Renal cortex interstitium (tissue), 15 donors: ENCODE measurements at places on chromosomes 4 and X. TPM values are rescaled to one million over a fixed set of nuclear protein-coding genes. Genes with fewer than 3 reads are reported as not detected.

DNA sequence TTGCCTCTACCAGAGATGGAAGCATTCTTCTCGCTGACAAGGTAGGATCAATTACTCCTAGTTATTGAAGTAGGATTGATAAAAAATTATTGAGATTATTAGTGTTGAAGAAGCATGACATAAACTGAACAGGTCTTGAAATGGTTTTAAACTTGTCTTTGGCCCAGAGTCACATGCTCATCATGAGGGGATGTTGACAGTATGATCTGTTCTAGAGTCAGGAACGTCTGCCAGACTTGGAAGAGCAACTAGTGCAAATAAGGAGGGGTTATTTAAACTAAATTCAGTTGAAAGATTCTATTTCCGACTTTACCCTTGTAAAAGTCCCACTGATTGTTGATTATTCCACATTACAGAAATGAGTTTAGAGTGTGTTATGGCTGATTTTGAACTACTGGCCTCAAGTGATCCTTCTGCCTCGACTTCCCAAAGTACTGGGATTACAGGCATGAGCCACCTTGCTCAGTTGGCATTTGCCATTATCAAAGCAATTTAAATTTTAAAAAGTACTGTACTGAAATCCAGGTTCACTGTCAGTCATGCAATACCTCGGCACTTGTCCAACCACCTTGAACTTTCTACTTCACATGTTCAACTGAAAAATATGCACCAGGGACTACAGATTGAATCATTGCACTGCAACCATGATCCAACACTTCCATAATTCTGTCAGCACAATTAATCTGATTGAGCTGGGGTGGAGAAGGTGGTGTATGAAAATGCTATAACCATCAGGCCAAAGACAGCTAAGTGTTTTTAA, 19.7 kb downstream of the FABP2 start:
- no peak for DNase-seq

FOXR2 gene
- not detected for polyA plus RNA-seq

DNA sequence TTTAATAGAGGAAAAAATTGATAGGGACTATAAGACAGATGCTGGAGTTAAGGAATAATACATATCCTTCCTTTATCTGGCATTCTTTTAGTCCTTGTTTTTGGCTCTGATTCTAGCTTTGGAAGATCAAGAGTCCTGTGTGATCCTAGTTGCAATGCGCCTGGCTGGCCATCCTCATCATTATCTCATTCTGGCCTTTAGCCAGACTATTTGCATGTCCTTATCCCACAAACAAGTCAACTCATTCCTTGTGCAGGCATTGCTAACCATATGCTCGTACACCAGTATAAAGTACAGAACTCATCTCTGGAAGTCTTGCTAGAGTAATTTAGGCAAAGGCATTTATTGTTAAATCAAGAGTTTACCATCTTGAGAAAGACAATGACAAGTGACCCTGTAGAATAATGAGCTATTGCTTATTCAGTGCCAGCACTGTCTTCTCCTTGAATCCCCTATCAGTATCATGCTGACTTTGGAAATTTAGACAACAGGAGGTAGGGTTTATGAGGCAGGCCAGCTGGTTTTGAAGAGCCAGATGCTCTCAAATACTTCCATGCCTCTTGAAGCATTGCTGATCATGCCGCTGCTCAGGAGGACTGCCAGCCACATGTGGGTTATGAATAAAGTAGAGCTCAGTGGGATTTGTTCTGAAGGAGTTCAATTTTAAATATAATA, 1730.3 kb upstream of the TENM3 start:
- no peak for DNase-seq

DNA sequence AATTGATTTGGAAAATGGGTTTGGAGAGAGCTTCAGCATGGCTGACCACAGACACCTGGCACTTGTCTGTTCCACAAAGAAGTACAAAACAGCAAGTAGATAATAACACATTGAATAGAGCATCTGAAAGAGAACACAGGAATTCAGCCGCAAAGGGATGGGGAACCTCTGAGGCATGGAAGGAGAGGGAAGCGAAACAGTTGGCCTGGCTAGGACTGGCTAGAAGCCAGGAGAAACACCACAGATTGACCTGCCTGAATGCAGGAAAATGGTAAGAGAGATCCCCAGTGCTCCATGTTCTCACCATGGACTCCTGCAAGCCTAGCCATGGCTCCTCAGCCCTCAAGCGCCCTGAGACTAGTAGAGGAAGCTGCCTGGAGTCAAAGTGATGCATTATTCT, 169.7 kb upstream of the SH3RF1 start:
- DNase-seq, result no peak

ADGRL3 gene
- 28.9 TPM for polyA plus RNA-seq

GRCh38 chrX:36575670-36576069, 432.5 kb upstream of the FAM47C start:
- DNase-seq, result no peak

DNA sequence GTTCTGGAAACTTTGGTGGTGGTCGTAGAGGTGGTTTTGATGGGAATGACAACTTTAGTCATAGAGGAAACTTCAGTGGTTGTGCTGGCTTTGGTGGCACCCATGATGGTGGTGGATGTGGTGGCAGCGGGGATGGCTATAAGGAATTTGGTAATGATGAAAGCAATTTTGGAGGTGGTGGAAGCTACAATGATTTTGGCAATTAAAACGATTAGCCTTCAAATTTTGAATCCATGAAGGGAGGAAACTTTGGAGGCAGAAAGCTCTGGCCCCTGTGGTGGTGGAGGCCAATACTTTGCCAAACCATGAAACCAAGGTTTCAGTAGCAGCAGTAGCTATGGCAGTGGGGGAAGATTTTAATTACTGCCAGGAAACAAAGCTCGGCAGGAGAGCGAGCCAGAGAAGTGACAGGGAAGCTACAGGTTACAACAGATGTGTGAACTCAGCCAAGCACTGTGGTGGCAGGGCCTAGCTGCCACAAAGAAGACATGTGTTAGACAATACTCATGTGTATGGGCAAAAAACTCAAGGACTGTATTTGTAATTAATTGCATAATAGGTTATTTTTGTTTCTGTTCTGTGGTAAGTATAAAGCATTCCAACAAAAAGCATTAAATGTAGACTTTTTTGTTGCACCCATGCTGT, 23.2 kb upstream of the SOD3 start:
- DNase-seq, result no peak

SNX12 gene
- polyA plus RNA-seq, result 56.4 TPM

DNA sequence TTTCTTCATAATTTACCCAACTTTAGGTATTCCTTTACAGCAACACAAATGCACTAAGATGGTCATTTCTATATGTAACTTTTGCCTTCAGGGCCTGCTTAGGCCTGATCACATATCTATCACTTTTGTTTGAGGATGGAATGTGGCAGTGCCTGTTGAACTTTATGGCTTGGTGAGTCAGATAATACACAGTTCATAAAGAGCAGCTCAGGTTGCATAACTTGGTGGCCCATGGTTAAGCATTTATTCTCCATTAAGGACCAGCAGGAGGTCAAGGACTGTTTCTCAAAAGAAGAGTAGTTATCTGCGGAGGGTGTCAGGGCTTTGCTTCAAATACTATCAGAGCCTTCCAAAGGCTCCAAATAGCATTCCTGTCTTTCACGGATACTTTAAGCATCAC, 124.1 kb upstream of the PDHA2 start:
- no peak for DNase-seq

DNA sequence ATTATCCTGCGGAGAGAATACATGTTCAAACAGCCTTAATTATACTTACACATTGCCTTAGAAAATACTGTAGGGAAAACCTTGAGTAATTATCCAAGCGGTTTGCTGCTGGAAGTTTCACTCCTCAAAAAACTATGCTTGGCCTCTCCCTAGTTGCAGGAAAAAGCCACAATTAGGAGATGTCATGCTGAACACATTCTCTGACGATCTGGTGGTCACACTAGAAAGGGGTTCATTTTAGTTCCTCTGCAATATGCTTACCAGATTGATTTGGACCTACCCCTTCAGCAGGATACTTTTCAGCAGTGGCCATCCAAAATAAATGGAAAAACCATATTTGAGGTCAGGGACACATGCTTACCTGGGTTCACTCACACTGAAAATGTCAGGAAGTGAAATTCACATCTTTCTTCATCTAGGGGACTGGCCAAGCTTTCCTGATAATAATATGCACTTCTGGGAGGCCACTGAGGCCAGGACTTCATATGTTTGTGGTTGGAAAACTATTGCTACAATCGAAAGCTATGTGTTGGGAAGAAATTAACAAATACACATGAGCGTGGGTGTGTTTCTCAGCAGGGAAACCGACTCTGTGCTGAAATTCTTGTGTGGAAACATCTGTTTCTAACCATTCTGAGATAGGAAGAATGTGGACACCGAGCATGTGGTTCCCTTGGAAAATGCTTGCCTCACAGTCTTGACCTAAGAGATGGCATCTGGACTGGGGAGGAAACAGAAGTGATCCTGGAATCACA, 68.8 kb downstream of the ATXN3L start:
- DNase-seq, result no peak

MXRA5 gene
- 9.5 TPM for polyA plus RNA-seq

- DNase-seq, result no peak
These were observed 94.8 kb downstream of the MID1 start for GRCh38 chrX:10525381-10526120.

OCRL gene
- polyA plus RNA-seq, result 28.2 TPM

XAGE1A gene
- polyA plus RNA-seq, result not detected

DNA sequence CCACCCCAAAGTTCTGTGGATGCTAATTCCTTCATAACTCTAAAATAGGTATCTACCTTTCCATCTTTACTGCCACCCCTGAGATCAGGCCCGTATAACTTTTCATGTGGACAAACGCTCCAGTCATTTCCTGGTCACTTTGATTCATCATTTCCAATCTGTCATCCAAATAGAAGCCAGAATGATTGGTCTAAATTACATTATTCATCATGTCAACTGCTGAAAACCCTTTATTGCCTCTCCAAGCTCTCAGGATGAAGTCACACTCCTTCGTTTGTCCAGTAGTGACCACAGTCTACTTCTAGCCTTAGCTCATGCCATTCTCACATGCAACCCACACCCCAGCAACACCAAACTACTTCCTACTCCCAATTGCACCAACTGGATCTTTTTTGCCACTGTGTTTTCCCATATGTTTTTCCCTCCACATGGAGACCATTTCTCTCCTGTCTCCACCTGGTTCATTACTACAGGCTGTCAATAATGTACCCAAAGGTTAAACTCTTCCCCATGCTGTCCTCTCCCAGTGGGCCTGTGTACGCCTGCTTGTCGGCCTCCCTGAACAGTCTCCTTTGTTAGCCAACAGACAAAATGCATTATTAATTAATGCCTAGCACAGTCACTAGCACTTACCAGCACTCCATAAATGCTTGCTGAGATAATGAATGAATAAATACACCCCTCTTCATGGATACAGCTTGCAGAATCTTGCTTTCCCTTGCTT, 382.6 kb upstream of the NOCT start:
- DNase-seq, result no peak

- no peak for DNase-seq
These were observed 146.3 kb upstream of the RPS6KA3 start for GRCh38 chrX:20412871-20413486.

DNA sequence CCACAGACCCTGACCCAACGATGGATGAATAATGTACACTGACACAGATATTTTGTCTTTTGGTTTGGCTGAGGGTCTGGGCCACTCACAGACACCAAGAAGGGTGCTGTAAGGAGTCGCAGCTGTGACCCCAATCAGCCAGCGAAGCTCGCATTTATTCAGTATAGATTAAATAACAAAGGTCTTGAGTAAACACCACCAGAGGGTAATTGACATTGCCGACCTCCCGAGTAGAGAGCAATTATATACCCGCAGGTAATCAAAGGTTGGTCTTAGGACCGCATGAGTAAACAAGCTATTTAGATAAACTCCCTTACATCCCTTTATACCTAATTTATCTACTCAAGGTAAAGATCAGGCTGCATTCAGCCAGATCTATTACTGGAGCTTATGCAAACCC, 297.1 kb downstream of the ADAM29 start:
- DNase-seq, result no peak

DDIT4L gene
- 2.3 TPM for polyA plus RNA-seq

- DNase-seq, result no peak
These were observed 41.2 kb upstream of the SMAD1 start for GRCh38 chr4:145440292-145441007.

TBX22 gene
- 3.4 TPM for polyA plus RNA-seq

DNA sequence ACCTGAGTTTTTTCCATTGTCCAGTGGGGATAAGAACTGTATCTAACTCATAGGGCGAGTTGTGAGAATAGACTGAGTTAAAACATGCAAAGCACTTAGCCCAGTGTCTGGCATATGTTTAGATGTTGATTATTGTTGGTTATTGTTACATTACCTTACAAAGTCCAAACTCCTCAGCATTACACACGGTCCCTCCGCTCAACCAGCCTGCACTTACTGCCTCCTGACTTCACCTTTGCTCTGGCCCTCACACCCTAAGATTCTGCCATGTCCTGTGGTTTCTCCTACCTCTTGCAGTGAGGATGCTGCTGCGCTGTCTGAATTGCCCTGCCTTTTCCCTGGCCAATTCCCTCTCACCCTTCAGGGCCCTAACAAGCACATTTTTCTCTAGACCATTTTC, 302.2 kb upstream of the GALNT7 start:
- no peak for DNase-seq

DNA sequence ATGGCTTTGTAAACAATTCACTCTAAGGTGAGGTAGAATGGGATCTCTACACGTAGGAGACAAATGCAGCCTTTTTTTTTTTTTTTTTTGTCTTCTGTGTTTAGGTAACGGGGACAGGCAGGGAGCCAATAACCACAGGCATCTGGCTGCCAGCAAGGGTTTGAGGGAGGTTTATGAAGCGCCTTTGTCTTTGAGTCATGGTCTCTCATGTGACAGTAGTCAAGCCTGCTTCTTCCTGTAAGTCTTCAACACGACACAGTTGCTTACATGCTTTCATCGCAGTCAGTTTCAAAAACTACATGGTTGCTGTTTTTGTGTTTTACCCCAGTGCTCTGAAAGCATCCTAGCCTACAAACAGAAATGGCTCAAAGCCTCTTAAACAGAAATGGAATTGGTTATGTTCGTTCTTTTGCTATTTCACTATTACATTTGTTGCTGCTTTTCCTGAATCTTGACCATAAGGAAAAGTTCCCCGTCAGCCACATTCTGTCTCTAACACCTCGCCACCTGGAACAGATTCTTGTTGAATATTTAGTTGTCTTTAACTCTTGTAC, 127.8 kb upstream of the METTL14 start:
- DNase-seq, result no peak

DNA sequence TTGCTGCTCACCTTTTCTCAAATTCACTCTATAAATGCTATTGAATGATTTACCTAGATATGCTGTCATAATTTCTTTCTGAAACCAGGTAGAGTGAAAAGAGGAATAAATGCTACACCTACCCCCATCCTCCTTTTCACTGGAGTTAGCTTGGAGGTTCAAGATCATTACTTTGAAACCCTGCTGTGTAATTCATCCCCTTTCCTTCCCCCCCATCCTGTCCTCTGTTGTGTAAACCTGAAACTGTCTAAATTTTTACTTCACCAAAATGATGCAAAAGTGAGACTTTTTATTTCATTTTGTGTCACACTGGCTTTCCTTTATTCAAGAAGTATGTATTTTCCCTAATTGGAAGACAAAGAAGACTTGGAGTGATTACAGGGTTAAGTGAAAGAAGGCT, 5.4 kb downstream of the ZCCHC18 start:
- DNase-seq, result no peak

- no peak for DNase-seq
These were observed 5.3 kb downstream of the GPM6A start for GRCh38 chr4:175806727-175807126.

GRCh38 chrX:136714626-136715599, 65.8 kb downstream of the ARHGEF6 start:
- no peak for DNase-seq

RAB33B gene
- polyA plus RNA-seq, result 10.0 TPM
